ENCODE measurements at places on chromosomes 6 and 20.

GRCh38 chr20:61839912-61840778, 225.5 kb downstream of the TAF4 start:
- DNase-seq, result no peak

GRCh38 chr6:139751179-139751578, 376.7 kb upstream of the CITED2 start:
- peak; percentile 84 for DNase-seq

GRCh38 chr6:27145731-27146455, 101.6 kb upstream of the PRSS16 start:
- DNase-seq, result peak; percentile 91

DNA sequence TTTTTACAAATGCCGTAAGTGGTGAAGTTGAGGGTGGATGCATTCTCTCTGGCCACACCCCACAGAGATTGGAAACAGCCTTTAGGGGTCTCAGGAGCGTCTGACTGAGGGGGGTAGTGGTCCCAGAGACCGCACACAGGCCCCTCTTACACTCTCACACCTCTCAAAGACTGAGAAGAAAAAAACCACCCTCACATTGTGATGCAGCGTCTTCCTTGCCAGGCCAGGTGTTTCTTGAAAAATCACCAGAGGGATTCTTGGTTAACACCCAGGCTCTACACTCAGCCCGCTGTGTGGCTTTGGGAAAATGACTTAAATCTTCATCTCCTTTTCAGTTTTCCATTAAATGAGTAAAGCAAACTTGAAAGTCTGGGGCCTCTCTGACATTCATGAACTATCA, 115.8 kb upstream of the SPTLC3 start:
- DNase-seq, result no peak

- no peak for DNase-seq
Observed at GRCh38 chr6:118921084-118921483, 13.9 kb downstream of the MCM9 start.

- DNase-seq, result no peak
Observed at GRCh38 chr20:19552221-19553180, 205.6 kb upstream of the RIN2 start.

DNA sequence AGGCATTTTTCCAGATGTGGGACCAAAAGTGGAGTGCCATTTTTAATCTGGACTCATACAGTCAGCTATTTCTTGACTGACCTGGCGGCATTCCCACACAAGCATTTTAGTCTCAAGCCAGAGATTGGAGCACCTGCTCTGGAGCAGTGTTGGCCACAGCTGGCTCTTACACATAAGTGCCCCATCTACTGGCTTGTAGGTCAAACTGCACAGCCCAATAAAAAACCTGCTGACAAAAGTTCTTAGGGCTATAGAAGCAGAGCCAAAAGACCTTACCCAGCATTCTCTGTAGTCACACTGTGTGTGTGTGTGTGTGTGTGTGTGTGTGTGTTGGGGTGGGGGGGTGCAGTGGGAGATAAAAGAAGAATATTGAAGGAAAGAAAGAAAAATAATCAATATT, 38.6 kb upstream of the SENP6 start:
- peak; percentile 34 for DNase-seq

GRCh38 chr6:13677878-13678254, 33.8 kb downstream of the RANBP9 start:
- no peak for DNase-seq

GRCh38 chr20:16004108-16004854, 569.0 kb downstream of the KIF16B start:
- no peak for DNase-seq
